ENCODE measurements at places on chromosomes 16 and 17.

GRCh38 chr16:70018254-70018653 lies 67.1 kb downstream of the CLEC18A start:
- no peak for DNase-seq

GRCh38 chr16:46620266-46621005 lies 743 bp downstream of the SHCBP1 start:
- no peak for DNase-seq

DNA sequence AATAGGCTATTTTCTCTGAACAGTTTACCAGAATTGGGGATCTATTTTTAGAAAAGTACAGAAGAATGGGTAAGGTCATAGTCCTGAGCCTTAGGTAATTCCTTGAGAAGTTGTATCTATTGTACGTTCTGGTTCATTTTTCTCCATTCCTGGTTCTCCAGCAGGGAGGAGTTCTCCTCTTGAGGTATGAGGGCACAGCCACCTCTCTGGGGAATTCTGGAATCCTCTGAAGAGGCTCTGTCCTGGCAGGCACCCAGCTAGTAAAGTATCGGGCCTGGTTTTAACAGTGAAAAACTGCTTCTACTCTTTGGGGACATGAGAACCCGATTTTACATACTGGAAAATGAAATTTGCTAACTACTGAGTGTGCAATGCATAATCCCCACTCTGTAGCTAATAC lies 19.6 kb upstream of the PMFBP1 start:
- DNase-seq, result no peak

- DNase-seq, result no peak
Observed at GRCh38 chr16:4767872-4768548, 1.0 kb upstream of the ZNF500 start.

- DNase-seq, result no peak
Observed at GRCh38 chr16:52436339-52437276, 110.3 kb downstream of the TOX3 start.

DNA sequence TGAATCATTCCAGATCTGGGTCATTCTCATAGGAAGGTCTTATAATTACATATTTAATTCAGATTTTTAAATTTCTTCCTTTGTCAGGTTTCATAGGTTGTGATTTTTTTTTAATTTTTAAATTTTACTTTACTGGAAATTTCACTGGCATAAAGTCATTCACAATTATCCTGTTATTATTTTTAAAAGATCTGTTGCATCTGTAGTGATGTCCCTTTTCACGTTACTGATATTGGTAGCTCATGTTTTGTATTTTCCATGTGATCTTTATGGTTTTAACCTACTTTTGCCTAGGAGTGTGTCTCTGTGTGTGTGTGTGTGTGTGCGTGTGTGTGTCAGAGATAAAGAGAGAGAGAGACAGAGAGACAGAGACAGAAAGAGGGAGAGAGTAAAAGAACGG lies 216.6 kb upstream of the KCNJ16 start:
- DNase-seq, result no peak

DNA sequence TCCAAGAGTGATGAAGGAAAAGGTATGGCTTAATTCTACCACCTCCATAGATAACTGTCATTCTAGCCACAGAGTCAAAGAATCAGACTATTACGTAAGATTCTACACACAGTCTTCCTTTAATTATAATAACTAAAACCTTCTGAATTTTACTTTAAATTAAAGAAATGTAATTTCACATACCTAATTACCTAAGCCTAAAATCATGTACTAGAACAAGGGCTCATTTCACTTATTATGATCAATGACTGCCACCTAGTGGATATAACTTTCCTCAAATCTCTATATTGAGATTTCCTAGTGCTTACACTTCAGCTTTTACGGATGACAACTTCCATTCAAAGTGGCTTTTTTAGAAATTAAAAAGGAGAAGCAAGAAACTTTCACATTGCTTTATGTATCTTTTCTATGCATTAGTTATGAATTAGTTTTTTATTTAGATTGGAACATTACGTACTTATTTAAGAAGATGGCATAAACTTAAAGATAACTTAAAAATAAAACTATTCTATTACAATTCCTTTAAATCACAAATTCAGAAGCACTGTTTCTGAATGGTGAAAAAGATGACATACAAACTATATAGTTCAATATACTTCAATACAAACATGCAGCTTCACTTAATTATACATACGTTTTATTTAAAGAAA lies 18.2 kb upstream of the ABCA10 start:
- peak; percentile 58 for DNase-seq

- no peak for DNase-seq
Observed at GRCh38 chr16:84933774-84934631, 77.3 kb downstream of the ZDHHC7 start.

DNA sequence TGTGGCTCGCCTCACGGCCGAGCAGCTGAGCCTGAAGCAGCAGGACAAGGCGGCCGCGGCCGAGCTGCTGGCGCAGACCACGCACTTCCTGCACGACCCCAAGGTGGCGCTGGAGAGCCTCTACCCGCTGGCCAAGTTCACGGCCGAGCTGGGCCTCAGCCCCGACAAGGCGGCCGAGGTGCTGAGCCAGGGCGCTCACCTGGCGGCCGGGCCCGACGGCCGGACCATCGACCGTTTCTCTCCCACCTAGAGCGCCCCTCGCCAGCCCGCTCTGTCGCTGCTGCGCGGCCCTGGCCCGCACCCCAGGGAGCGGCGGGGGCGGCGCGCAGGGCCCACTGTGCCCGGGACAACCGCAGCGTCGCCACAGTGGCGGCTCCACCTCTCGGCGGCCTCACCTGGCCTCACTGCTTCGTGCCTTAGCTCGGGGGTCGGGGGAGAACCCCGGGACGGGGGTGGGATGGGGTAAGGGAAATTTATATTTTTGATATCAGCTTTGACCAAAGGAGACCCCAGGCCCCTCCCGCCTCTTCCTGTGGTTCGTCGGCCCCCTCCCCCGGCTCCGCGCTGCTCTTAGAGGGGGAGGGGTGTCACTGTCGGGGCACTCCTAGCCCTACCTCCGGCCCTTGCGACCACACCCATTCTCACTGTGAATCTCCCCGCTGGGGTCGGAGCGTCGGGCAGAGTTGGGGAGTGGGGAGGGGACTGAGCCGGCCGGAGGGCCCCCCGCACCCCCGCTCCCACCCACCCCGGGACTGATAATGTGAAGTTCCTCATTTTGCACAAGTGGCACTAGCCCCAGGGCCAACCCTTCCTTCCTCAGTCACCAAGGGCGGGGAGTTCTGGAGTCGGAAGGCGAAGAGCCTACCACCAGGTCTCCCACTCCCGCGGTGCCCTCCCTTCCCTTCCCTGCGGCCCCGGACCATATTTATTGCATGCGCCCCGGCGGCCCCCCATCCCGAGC lies 4.0 kb downstream of the HIC1 start:
- DNase-seq, result no peak

- DNase-seq, result no peak
Observed at GRCh38 chr17:61073131-61073530, 326.5 kb upstream of the TBX2 start.
